Lung (tissue), 17 donors: ENCODE measurements at places on chromosomes 2 and 18. TPM values are rescaled to one million over a fixed set of nuclear protein-coding genes. Genes with fewer than 3 reads are reported as not detected.

DNA sequence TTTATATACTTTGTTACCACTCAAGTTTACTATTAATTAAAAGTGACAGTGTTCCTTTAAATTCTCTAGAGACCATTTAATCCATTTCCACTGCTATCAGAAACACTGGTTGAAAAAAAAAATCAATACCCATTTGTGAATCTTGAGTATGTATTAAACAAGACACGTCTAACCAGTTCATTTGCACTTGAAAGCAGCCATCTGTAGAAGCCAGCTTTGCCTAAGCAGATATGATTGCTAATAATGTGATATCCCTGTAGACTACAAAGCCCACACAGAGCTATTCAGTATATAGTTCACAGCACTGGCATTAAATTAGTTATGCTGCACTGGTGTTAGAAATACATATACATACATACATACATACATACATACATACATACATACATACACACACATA is 111.8 kb upstream of the SP3 start:
- no peak overlapping the region for H3K27ac ChIP-seq
- H3K4me1 ChIP-seq = no peaks in the 10 kb centered on the region
- no peaks in the 10 kb centered on the region for H3K27me3 ChIP-seq
- no peak for DNase-seq
- H3K36me3 ChIP-seq = peaks cover 2% of the 10 kb centered on the region

RAD51AP2 gene
- 0.46 TPM for total RNA-seq

SP140 gene
- total RNA-seq = 6.7 TPM

CAVIN2 gene
- total RNA-seq = 160 TPM

DES gene
- 23.9 TPM for total RNA-seq

GRCh38 chr2:111523009-111523408 is 361.0 kb downstream of the ANAPC1 start:
- no peaks in the 10 kb centered on the region for H3K36me3 ChIP-seq
- no peak overlapping the region for H3K27ac ChIP-seq
- no peak overlapping the region for H3K4me3 ChIP-seq

CBLN2 gene
- total RNA-seq = not detected

DCDC2C gene
- not detected for total RNA-seq

NYAP2 gene
- total RNA-seq = 1.6 TPM

MAB21L4 gene
- total RNA-seq = 2.9 TPM

DNA sequence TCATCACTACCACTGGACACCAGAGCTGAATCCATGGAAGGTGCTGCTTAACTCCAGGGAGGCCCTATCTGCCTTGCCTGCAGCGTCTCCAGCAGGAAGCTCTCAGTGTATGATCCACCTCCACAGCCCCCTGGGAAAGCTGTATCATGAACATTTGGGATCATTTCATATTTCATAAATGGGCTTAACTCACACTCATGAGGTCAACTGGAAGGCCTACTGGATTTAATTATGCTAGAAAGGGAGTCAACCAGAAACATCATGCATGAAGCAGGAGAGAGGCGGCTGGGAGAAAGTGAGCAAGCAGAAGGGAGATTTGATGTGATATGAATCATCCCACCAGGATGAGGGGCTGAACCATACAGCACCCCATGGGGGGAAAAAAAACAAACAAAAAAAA is 537.7 kb downstream of the TNS1 start:
- H3K27ac ChIP-seq = no peak overlapping the region
- H3K27me3 ChIP-seq = no peaks in the 10 kb centered on the region
- no peaks in the 10 kb centered on the region for H3K4me1 ChIP-seq
- DNase-seq = no peak

DNA sequence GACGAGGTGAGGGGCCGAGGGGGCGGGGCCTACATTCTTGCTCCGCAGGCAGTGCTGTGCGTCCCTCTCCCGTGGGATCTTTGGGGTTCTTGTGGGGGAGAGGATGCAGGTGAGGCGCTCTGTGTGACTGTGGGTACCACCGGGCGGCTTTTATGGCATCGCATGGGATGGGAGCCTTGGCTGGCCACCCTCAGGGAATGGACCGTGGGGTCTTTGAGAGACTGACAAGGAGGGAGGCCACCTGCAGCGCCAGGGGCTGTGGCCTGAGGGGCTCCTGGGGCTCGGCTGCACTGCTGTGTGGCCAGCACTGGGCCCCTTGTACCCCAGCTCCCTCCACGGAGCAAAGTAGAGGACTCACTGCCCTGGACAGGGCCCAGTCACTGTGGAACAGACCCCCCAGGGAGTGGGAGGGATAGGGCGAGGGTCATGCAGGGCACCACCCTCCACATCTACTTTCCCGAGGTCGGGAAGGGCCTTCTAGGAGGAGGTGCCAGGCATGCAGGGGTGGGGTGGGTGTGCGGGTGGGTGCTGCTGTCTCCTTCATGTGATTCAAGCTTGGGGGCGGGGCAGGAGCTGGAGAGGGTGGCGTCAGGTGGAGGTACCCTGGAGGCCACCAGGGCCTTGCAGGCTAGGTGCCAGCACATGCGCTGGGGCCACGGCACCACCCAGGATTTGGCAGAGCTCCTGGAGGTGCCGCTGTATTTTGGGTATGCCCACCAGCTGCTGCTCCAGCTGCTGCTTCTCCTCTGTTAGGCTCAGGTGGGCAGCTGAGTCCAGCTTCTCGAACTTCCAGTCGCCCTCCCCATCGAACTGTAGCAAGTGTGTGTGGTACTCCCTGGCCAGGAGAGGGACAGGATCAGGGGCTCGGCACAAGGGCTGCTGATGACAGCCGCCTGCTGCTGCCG is 1072.4 kb downstream of the RPIA start:
- H3K36me3 ChIP-seq = no peaks in the 10 kb centered on the region
- no peaks in the 10 kb centered on the region for H3K27me3 ChIP-seq

GRCh38 chr2:226114436-226114835 is 685.2 kb downstream of the IRS1 start:
- no peak overlapping the region for H3K27ac ChIP-seq
- H3K36me3 ChIP-seq = no peaks in the 10 kb centered on the region
- DNase-seq = no peak
- H3K27me3 ChIP-seq = no peaks in the 10 kb centered on the region

RIT2 gene
- not detected for total RNA-seq

GRCh38 chr2:119808516-119809147 is 48.9 kb downstream of the PTPN4 start:
- H3K4me3 ChIP-seq = no peak overlapping the region
- H3K36me3 ChIP-seq = peaks cover 7% of the 10 kb centered on the region
- H3K4me1 ChIP-seq = peaks cover 11% of the 10 kb centered on the region
- H3K27ac ChIP-seq = no peak overlapping the region

DNA sequence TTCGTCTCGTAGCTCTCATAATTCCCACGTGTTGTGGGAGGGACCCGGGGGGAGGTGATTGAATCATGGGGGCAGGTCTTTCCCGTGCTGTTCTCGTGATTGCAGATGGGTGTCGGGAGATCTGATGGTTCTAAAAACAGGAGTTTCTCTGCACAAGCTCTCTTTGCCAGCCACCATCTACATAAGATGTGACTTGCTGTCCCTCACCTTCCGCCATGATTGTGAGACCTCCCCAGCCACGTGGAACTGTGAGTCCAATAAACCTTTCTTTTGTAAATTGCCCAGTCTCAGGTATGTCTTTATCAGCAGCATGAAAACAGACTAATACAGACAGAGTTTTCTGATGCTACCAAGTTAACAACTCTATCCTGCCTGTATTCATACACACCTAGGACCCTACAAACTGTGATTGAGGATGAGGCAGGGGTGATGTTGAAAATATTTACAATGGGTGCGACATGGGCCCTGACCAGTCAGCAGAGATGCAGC is 3.9 kb downstream of the APOB start:
- H3K36me3 ChIP-seq = no peaks in the 10 kb centered on the region
- DNase-seq = no peak
- H3K4me1 ChIP-seq = peaks cover 8% of the 10 kb centered on the region
- H3K27ac ChIP-seq = no peak overlapping the region
- no peak overlapping the region for H3K4me3 ChIP-seq
- peaks cover 20% of the 10 kb centered on the region for H3K27me3 ChIP-seq

SLC9A2 gene
- 0.06 TPM for total RNA-seq

DNA sequence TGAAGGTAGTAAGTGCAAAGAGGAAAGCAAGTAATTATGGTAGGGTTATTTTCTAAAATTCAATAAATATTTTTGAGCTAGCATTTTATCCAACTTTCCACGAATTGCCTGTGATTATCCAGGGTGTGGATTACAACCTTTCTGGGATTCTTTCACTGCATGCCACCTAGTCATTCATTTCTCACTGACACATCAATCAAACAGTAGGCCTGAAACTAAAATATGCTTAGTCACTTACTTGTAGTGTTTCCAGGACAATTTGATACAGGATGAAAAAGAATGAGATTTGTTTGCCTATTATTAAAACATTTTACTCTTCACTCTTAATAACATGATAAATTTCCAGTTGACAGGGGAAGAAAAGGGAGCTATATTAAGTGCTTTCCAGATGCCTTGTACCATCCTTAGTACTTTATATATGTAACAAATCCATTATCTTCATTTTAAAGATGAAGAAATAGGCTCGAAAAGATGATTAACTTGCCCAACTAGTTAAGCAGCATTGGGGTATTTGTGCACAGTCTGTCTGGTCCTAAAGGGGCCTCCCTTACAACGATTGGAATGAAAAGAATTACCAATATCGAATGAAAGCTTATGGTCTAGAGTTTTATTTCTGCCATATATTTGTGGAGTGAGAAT is 70.4 kb downstream of the KCTD1 start:
- no peak overlapping the region for H3K4me3 ChIP-seq
- no peaks in the 10 kb centered on the region for H3K27me3 ChIP-seq
- peaks cover 2% of the 10 kb centered on the region for H3K36me3 ChIP-seq
- H3K4me1 ChIP-seq = no peaks in the 10 kb centered on the region
- H3K27ac ChIP-seq = no peak overlapping the region

DNA sequence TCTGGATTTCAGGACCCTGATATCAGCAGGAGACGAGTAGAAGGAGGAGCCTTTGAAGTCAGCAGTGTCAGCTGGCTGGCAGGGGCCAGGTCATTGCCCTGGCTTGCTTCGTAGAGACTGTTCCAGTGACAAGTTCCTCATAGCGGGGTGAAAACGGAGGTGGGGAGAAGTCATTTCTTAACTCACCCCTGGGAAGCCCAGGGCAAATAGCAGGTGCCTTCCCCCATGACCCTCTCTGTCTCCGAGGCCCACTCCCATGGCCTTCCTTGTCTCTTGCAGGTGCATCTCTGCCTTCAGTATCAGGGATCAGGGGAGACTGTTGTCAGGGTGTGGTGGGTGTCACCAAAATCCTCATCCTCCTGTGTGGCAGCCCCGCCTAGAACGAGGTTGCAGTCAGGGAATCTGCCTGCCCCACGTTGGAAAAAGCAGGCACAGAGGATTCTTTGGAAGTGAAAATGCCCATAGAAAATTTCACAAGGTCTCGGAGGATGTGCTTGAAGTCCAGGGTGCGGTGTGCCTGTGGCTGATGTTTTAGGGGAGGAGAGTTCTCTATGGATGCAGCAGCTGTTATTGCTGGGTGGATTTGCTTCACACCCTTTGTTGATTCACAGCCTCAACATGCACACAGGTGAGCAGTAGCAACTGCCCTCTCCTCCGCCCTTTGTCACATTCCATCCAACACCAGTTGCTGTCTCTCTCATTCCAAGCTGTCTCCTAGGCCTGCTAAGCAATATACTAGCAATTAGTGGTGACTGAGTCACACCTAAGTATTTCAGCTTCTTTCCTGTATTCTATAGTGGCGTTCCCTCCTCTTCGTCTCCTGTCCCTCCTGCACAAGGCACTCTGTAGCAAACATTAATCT is 142.6 kb upstream of the FHL2 start:
- H3K36me3 ChIP-seq = no peaks in the 10 kb centered on the region
- H3K27me3 ChIP-seq = peaks cover 4% of the 10 kb centered on the region
- no peak overlapping the region for H3K27ac ChIP-seq
- H3K4me3 ChIP-seq = no peak overlapping the region
- H3K4me1 ChIP-seq = no peaks in the 10 kb centered on the region
- DNase-seq = no peak

- no peaks in the 10 kb centered on the region for H3K27me3 ChIP-seq
- no peak overlapping the region for H3K27ac ChIP-seq
- H3K4me3 ChIP-seq = no peak overlapping the region
- no peaks in the 10 kb centered on the region for H3K36me3 ChIP-seq
- H3K4me1 ChIP-seq = no peaks in the 10 kb centered on the region
- DNase-seq = no peak
These were observed 26.1 kb downstream of the GAD1 start for GRCh38 chr2:170842785-170843184.

GRCh38 chr2:153917570-153917969 is 45.8 kb downstream of the GALNT13 start:
- no peaks in the 10 kb centered on the region for H3K36me3 ChIP-seq
- no peaks in the 10 kb centered on the region for H3K27me3 ChIP-seq
- H3K27ac ChIP-seq = no peak overlapping the region
- no peak overlapping the region for H3K4me3 ChIP-seq

GRCh38 chr2:174259981-174260380 is 11.6 kb upstream of the OLA1 start:
- H3K4me3 ChIP-seq = no peak overlapping the region
- H3K4me1 ChIP-seq = no peaks in the 10 kb centered on the region
- peak; percentile 93 for DNase-seq
- no peaks in the 10 kb centered on the region for H3K27me3 ChIP-seq

GRCh38 chr2:8355102-8355859 is 326.6 kb upstream of the ID2 start:
- H3K4me1 ChIP-seq = no peaks in the 10 kb centered on the region
- H3K27ac ChIP-seq = no peak overlapping the region
- H3K36me3 ChIP-seq = no peaks in the 10 kb centered on the region
- no peak for DNase-seq
- H3K27me3 ChIP-seq = no peaks in the 10 kb centered on the region
- H3K4me3 ChIP-seq = no peak overlapping the region

DNA sequence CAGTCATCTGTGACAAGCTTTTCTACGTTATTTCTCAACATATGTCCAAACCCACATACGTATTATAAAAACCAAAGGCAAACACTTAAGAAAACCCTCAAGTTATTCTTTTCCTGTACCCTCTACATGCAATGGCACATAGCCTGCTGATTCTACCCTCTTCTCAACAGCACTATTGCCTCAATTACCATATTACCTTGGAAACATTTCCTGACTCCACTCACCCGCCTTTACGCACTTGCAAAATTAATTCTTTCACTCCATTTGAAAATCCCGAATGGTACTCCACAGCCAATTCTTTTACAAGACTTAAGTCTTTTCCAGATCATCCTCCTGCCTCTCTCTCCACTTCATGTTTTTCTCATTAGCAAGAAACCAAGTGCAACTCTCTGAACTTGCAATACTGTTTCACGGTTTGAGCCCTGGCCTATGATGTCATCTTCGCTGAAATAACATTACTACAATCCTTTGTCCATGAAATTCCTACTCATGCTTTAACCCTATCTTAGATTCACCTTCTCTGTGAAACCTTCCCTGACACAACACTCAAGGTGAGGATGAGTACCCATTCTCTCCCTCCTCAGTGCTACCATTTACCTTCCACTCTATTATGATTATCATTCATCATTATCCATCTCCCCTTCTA is 29.0 kb downstream of the SESTD1 start:
- H3K27me3 ChIP-seq = no peaks in the 10 kb centered on the region
- H3K4me1 ChIP-seq = peaks cover 24% of the 10 kb centered on the region
- no peak for DNase-seq
- no peak overlapping the region for H3K4me3 ChIP-seq
- H3K36me3 ChIP-seq = no peaks in the 10 kb centered on the region

ARID5A gene
- 33.5 TPM for total RNA-seq
